ENCODE measurements at places on chromosomes 16 and 17.

- no peak for DNase-seq
Observed at GRCh38 chr16:55668340-55669281, 12.8 kb downstream of the SLC6A2 start.

- DNase-seq = no peak
Observed at GRCh38 chr17:59139939-59140338, 15.0 kb downstream of the SKA2 start.

DNA sequence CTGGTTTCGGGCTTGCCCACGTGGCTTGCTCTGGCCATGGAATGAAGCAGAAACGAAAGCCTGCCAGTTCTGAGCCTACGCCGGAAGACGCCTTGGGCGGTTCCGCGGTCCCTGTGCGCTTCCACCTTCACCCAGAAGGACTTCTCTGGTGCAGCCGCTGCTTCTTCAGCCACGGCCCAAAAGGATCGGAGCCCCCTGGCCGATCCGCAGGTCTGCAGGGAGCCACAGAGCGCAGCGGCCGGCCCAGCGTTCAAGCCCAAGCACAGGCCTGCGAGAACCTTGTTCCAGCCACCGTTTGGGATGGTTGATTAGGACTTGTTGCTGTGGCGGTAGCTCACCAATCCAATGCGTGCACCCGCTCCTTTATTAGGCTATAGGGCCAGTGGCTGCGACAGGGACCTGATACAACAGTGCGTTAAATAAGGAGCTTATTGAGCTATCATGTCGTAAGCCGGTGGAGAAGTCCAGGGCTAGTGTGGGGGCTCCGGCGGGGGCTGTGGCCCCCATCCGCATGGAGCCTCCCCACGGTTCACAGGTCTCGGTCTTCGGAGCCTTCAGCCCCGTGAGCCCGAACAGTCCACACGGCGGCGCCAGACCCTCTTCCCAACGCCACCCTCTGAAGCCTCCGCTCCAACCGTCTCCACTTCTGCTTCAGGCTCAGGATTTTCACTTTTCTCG is 10.2 kb upstream of the MPP2 start:
- DNase-seq = no peak

DNA sequence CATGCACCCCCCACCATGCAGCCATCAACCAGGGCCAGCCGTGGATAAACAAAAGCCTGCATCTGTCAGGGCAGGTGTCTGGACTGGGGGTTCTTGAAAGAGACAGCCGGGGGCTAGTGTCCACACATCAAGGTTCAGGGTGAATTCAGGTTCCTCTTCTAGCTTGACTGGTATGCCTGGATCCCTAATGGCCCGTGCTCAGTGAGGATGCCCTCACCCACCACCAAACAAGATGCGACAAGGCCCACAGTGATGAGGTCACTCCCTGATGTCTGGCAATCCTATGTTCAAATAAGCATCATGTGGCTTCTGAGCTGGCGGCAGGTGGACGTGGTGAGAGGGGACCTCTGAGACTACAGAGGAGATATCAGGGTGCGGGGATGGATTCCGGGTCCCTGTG is 64.6 kb downstream of the GOSR1 start:
- no peak for DNase-seq

DNA sequence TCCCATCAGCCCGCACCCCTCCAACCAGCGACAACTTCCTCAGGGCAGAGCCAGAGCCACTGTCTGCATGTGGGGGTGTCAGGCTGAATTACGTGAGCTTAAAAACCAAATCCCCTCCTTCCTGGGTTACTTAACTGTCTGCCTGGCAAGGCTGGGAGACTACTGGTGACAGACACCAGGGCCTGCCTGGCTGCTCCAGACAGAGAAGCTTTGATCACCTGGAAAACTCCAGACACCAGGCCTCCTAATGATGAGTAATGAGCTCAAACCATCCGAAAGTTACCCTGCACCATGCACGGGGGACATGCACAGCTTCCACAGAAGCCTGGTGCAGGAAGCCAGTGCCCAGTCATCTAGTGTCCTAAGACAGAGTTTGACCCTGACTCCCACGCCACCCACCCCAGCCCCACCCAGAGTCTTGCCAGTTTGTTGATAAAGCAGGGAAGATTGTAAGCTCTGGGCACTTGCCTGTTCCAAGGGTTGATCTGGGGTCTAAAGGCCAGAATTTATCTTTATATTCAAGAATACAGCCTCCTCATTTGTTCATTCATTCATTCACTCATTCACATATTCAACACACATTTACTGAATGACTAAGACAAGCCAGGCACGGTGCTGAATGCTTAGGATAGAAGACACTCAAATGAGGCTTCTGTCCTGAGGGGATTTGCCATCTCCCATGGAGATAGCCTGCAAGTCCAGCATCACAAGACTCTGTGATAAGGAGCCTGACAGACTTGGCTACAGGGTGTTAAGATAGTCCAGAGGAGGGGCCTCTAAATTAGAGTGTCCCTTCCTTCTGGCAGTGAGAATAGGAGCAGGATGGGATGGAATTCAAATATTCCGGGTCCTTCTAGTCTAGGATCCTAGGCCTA is 7.2 kb upstream of the CCDC182 start:
- no peak for DNase-seq

DNA sequence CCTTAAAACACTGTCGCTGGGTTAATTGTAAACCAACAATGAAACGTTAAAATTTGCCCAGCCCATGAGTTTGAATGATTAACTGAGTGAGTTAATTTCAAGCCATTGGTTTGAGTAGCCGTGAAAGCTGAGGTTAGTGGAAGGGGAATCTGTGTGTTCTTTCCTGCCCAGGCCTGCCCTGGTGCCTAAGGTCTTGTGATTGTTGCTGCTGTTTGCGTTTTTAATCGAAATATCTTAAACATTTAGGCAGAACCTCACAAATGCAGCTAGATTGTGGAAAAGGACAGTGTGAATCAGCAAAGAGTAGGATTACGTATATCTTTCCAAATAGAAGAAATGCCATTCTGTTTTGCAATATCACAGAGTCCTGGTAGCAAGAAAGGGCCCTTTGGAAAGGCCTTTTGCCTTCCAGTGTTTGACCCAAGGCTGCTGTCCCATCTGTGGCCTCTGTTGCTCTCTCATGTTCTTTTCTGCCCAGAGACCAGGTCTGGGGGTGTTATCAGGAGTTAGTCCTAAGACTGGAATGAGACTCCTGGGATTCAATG is 113.8 kb downstream of the MSI2 start:
- no peak for DNase-seq

GRCh38 chr17:33964344-33964979 is 290.6 kb upstream of the CCL2 start:
- DNase-seq = no peak

DNA sequence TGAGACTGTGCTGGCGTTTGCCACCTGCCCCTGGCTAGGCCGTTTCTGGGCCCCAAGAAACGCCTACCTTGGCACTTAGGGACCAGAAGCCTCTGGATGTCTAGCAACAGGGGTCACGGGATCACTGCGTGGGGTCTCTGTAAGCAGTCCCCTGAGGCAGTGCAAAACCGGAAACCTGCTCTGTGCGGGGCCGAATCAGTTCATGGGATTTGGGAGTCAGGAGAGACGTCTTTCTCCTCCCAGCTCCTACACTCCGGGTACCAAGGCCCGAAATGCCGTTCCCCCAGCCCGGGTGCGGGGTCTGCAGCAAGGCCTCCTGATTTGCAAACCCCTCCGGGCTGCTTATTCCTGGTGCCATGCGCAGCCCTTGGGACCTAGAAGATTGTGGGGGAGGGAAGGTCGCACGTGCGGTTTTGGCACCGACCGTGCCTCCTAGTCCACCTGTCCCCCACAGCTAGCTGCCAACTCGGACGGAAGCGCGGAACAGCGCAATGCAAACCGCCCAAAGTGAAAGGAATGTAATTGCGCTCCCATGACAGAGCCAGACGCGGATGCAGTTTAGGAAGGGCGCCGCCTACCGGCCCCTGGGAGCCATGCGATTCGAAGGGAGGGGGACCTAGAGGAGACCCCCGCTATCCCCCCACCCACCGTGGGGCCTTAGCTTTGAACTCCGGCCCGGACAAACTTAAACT is 6.5 kb downstream of the IRX5 start:
- DNase-seq = peak; percentile 63

DNA sequence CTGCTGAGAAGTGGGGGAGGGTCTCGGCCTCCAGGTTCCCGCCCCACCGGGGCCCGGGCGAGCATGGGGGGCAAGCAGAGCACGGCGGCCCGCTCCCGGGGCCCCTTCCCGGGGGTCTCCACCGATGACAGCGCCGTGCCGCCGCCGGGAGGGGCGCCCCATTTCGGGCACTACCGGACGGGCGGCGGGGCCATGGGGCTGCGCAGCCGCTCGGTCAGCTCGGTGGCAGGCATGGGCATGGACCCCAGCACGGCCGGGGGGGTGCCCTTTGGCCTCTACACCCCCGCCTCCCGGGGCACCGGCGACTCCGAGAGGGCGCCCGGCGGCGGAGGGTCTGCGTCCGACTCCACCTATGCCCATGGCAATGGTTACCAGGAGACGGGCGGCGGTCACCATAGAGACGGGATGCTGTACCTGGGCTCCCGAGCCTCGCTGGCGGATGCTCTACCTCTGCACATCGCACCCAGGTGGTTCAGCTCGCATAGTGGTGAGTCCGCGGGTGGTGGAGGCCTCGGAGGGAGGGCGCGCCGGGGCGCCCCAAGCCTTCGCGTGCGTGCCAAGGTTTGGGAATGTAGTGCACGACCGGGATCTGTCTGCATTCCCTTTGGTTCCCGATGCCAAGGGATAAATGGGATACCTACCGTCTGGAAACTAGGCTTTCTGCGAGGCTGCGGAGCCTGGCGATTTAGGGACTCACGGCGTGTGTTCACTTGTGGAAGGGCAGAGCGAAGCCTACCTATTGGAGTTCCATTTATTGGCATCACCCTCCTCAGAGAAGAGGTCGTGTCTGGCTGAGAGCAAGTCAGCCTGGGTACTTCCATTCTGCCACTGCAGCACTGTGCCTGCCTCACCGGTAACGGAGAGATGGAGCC is 1.0 kb downstream of the ZNRF1 start:
- peak; percentile 62 for DNase-seq

GRCh38 chr16:55687802-55688201 is 32.0 kb downstream of the SLC6A2 start:
- no peak for DNase-seq

DNA sequence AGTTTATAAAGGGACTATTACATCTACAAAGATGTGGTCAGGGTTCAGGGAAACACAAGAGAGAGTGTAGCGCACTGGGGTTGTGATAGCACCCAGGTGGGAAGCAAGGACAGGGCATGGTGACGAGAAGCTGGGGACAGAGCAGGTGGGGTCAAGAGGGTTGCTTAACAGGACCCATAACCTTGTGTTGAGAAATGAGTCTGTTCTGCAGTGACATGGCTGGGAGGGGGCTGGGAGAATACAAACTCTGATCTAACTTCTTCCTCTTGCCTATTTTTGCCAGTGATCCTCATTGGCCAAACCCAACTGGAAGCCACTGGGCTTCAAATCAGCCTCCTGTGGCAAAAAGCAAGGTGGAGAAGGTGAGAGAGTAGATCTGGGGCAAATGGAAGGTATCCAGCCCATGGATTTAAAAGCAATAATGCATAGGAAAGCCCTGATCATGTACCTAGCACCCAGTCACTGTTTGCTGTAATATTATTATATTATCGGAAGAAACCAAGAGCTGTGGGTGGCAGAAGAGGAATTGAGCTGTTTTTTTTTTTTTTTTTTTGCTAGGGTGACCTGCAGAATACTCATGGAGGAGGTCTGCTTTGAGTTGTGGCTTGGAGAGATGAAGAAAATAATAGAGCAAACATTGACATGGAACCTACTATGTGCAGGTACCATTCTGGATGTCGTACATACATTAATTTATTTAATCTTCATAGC is 76.9 kb upstream of the ZFHX3 start:
- no peak for DNase-seq

GRCh38 chr17:71262586-71262985 is 858.2 kb upstream of the SOX9 start:
- DNase-seq = no peak

DNA sequence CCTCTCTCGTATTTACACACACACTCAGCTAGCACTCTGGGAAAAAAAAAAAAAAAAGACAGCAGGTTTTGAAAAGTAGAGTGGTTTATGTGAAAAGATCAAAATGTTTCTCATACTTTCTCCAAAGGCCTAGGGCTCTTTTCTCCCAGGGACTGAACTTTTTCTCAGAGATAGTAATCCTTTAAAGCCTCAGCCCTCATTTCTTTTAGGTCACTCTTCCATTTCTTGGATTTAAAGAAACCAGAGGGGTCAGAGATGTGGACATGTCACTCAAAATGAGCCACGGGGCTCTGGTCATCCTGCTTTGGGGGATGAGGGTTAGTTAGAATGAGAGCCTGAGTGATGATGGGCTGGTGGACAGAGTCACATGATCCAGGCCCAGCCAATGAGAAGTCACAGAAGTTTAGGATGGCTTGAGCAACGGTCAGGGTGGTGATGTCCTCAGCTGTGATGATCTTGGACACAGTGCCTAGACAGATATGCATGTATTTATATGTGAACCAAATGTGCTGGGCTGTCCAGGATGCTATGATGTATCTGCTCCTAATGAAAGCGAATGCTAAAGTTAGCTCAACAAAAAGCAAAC is 33.7 kb upstream of the AXIN2 start:
- DNase-seq = no peak

DNA sequence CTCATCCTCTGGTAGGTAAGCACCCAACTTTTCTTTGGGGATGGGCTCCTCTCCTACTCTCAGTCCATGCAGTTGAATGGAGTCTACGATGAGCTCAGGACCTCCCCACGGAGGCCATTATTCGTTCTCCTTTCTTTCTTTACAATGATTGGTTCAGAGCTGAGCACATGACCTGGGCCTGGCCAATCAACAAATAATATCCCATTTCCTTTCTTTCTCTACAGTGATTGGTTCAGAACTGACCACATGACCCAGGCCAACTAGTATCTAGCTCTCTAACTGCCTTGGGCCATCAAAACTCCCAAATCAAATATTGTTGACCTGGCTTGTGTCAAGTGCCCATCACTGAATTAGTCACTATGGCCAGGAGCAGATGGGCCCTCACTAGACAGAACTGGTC is 129.2 kb downstream of the USP31 start:
- DNase-seq = no peak

DNA sequence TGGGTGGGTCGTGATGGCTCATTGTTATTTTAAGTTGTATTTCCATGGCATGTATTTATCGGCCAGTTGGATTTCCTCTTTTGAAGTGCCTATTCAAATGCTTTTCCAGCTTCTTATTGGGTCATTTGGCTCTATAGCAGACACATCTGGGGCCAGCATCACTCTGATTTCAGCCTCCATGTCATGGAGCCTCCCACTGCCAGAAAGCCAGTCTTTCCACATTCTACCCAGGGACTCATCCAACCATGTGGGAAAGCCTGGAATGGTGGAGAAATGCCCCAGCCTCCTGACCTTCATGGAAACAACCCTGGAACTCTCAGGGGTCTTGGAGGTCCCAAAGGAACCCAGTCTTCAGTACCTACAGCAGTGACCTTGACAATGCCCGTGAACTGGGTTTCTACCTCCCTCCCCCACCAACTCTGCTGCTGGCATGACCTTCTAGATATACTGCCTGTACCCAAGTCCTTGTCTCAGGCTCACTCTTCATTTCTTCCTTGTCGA is 33.8 kb upstream of the ADGRG1 start:
- no peak for DNase-seq

Measured in femur (tissue), 1 donor.